Fibroblast of lung (primary cell): ENCODE measurements at places on chromosomes 11 and 22. TPM values are rescaled to one million over a fixed set of nuclear protein-coding genes. Genes with fewer than 3 reads are reported as not detected.
A peak's percentile ranks its signal among the peaks of the same experiment; 100 is the strongest.

The MPPED2 gene
- under 0.01 TPM in 2 replicates for total RNA-seq

DNA sequence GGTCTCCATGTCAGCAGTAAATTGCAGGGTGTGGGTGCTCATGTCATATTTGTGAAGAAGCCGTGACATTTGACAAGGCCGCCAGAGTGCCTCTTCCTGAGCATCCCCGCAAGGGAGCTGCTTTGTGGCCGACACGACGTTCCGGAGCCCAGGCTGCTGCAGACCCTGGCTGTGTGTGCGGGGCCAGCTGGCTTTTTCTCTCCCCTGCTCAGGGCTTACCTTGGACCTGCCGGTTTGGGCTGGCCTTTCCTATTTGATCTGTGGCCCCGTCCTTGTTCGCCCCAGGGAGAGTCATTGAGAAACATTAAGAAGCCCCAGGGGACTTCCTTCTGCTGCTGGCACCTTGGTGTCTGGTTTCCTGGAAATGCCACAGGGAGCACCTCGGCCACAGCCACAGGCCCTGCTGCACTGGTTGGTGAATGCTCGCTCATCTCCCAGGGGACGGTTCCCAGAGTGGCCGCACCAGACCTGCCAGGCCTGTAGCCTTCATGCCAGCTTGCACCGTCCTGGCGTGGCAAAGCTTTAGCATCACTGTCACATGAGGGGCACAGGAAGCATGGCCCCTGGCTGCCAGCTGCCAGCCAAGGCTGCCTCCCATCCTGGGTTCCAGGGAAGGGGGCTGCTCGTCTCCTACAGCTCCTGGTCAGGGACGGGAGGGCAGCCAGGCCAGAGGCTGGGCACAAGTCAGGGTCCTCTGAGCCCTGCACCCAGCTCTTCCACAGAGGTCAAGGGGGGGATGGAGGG lies 5.4 kb downstream of the GRK2 start:
- no peak for DNase-seq

- no peak for DNase-seq
Observed at GRCh38 chr22:24707470-24707801, 67.1 kb downstream of the PIWIL3 start.

GRCh38 chr11:64723117-64723906 lies at the start of gene NRXN2:
TSS of gene NRXN2 (minus strand) at chr11:64723197. CDS start at chr11:64713699, 9,498 bp downstream.
- DNase-seq, result peak; percentile 72

The KCNK7 gene
- total RNA-seq, result under 0.01 TPM in 1 of 2 replicates, not detected in the other

The CCDC81 gene
- total RNA-seq, result 0.26 and 0.66 TPM in 2 replicates

The RAB39A gene
- not detected in 2 replicates for total RNA-seq

DNA sequence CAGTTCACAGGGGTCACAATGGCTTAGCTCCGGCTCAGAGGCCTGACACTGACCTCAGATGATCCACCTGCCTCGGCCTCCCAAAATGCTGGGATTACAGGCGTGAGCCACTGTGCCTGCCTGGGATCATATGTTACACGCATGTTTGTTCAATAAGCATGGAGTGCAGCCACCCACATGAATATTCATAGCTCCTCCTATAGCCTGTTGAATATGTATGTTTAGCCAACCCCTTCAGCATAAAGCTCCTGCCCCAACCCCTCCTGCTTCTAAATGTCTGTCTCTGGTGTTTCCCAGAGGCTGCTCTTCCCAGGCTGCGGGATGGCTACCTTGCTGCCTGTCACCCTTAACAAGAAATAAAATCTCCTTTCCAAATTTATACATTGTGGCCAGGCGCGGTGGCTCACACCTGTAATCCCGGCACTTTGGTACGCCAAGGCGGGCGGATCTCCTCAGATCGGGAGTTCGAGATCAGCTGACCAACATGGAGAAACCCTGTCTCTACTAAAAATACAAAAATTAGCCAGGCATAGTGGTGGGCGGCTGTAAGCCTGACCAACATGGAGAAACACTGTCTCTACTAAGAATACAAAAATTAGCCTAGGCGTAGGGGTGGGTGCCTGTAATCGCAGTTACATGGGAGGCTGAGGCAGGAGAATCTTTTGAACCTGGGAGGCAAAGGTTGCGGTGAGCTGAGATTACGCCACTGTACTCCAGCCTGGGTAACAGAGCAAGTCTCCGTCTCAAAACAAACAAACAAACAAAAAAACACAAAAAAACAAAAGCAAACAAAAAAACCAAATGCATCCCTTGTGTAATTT lies 1.1 kb upstream of the APOBEC3F start:
- no peak for DNase-seq

DNA sequence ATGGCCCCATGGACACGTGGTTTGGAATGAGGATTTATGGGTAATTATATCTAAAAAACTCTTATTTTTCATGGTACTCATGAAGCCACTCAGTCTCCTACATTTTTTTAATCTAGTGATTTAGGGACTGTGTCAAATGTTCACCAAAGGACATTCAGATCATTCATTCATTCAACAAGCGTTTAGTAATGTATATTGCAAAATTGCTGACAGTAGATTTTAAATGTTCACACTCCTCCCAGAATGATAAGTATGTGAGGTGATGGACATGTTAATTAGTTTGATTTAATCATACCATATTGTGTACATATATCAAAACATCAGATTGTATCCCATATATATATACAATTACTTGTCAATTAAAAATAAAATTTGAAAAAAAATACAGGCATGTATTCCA lies 40.8 kb upstream of the E2F8 start:
- no peak for DNase-seq

The BLID gene
- 3.6 and 7.9 TPM in 2 replicates for total RNA-seq

DNA sequence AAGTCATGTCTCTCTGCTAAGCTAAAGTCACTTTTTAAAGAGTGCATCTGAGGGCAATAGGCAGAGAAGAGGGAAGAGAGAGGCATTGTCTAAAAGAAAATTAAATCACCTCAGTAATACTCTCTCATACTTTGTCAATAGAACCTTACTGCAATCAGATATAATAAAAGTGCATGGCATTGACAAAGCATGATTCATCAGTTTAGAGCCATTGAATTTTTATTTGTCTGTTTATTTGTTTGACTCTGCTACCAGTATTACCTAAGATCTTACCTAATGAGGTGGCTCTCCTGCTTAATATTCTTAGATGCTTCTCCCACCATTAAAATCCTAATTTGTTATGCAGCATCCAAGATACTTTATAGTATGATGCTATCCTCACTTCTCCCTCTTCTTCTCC lies 209.0 kb downstream of the PGR start:
- no peak for DNase-seq

The FJX1 gene
- 8.7 and 10.4 TPM in 2 replicates for total RNA-seq

The TYR gene
- total RNA-seq, result not detected in 2 replicates

The ESAM gene
- under 0.01 and 0.26 TPM in 2 replicates for total RNA-seq

The ANGPTL5 gene
- 0.17 and 0.77 TPM in 2 replicates for total RNA-seq

DNA sequence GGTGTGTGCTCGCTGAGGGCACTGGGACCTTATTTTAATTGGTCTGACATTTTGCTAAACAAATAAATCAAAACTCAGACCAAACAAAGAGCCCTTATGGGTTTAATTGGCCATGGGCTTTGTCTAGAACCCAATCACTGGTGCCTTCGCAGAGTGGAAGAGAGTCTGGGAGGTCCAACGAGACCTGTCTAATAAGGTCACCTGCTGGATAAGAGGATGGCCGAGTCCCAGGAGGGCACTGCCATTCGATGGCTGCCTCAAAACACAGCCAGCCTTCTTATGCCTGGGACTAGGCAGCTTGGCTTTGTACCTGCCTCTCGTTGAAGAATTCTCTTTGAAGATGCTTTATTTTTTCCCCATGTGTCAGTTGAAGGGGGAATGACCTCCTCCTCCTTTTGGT lies 171.1 kb downstream of the CEP164 start:
- DNase-seq, result no peak

- no peak for DNase-seq
Observed at GRCh38 chr11:44791316-44791925, 64.7 kb downstream of the TSPAN18 start.

- no peak for DNase-seq
Observed at GRCh38 chr22:36728505-36728904, 25.0 kb upstream of the CACNG2 start.

The KRTAP5-2 gene
- not detected in 2 replicates for total RNA-seq

- no peak for DNase-seq
Observed at GRCh38 chr11:15613789-15614188, 499.1 kb downstream of the INSC start.

- DNase-seq, result no peak
Observed at GRCh38 chr11:94730153-94730552, 38.0 kb upstream of the AMOTL1 start.

DNA sequence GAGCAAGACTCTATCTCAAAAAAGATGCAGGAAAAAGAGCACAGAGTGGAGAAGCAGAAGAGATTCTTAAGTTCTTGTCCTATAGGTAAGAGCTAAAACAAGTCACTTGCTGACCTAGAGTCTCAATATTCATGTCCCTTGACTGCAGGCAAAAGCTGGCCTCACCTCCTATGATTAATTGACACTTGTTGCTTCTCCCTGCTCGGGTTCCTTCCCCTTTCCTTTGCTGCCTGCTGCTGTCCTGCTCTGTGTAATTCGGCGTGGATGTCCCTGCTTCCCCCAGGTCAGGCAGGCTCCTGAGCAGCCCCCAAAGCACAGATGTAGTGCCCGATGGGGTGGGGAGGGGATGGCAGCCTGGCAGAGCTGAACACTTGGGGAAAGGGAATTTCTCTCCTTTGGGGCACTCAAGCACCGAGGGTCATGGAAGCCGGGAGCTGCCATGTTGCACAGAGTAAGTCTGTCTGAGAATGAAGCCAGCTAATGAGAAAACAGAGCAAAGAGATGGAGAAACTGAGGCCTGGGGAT lies 60.8 kb upstream of the NUP50 start:
- no peak for DNase-seq

The IGLL1 gene
- total RNA-seq, result not detected in 2 replicates

The CELSR1 gene
- 1.8 and 2.1 TPM in 2 replicates for total RNA-seq

- no peak for DNase-seq
Observed at GRCh38 chr11:70314730-70315129, 44.2 kb downstream of the PPFIA1 start.

DNA sequence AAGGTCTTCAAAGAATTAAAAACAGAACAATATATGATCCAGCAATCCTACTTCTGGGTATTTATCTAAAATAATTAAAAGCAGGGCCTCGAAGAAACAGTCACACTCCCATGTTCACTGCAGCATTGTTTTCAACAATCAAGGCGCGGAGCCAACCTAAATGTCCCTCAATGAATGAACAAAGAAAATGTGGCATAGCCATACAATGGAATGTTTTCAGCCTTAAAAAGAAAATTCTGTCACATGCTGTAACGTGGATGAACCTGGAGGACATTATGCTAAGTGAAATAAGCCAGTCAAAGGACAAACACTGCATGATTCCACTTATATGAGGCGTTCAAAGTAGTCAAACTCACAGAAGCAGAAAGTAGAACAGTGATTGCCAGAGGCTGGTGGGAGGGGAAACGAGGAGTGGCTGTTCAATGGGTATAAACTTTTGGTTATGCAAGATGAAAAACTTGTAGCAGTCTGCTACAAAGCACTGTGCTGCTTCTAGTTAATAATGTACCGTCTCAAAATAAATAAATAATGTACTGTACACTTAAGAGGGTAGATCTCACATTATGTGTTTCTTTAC lies 41.2 kb downstream of the SNX19 start:
- DNase-seq, result no peak

DNA sequence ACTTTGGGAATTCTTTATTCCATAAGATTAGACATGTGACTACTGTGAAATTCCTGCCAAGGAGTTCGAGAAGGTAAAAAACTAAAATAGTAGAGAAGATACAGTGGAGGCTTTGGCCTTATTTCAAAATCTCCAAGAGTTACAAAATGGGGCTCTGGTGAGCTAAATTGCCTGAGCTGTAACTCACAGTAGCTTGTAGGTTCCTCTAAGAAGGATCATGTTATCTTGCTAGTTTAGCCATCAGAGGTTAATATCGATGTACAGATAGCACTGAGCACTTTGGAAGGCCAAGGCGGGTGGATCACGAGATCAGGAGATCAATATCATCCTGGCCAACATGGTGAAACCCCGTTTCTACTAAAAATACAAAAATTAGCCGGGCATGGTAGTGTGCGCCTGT lies 81.1 kb downstream of the USP35 start:
- DNase-seq, result no peak

- no peak for DNase-seq
Observed at GRCh38 chr11:7596975-7597391, 76.3 kb downstream of the CYB5R2 start.

DNA sequence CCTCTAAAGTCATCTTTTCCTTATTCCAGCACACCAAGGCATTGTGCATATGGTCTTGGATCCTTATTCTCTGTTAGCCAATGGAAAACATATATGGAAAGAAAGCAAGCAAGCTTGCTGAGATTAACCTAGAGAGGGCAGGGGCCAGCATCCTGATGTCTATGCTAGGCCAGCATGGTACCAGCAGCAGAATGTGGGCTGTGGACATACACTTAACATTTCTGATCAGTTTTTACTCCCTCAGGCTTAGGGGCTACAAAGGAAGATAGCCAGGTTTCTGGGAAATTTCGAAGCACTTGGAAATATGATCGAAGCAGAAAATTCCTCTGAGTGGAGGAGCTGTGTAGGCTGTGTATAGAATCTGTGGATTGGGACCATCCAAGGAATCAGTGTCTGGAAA lies 67.0 kb downstream of the ST3GAL4 start:
- DNase-seq, result no peak

The OR5AK2 gene
- total RNA-seq, result not detected in 2 replicates

The OTOG gene
- not detected in 2 replicates for total RNA-seq

The DDX25 gene
- not detected in 2 replicates for total RNA-seq

- no peak for DNase-seq
Observed at GRCh38 chr22:28222052-28222451, 303.0 kb upstream of the PITPNB start.

The NARS2 gene
- total RNA-seq, result 15.7 and 18.5 TPM in 2 replicates
